Right ventricle myocardium inferior (tissue), 1 donor: ENCODE measurements at places on chromosomes 12 and 14.
A peak's percentile ranks its signal among the peaks of the same experiment; 100 is the strongest.

GRCh38 chr12:107515446-107515958 is 170.1 kb upstream of the PWP1 start:
- peak; percentile 62 for DNase-seq

- DNase-seq = no peak
These were observed 42.9 kb downstream of the WDR89 start for GRCh38 chr14:63598807-63599206.

DNA sequence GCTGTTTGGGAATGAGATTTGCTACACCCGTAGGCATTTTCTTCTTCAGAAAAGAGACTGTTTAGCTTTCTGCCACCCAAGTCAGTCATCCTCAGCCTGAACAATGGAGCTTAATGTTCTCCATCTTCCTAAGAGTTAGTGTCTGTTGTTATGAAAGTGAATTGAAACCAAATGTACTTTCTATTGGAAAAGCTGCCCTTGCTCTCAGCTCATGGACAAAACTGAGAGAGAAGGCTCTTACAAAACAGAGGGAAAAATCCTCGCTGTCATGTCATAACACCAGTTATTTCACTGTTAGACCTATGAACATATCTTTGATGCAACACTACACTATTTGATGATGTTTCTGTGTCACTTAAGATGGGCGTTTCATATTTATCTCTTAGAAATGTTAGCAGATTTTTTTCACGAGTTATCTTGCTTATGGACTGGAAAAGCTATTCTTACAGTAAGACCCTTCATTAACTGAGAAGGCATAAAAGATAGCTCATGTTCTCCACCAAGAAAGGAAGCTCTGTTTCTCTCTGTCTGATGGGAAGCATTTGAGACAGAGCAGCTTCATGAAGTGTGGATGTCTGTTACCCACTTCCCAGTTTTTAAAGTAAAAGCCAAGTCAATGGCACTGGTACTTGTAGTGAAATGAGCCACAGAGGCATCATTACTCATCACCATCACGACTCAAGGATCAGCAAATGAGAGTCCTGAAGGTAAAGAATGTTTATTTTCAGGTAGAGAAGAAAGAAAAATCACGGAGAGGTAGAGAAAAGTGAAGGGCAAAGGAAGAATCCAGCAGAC is 483.9 kb downstream of the ZFP36L1 start:
- no peak for DNase-seq

GRCh38 chr12:68815232-68815927 is 7.4 kb downstream of the MDM2 start:
- no peak for DNase-seq

DNA sequence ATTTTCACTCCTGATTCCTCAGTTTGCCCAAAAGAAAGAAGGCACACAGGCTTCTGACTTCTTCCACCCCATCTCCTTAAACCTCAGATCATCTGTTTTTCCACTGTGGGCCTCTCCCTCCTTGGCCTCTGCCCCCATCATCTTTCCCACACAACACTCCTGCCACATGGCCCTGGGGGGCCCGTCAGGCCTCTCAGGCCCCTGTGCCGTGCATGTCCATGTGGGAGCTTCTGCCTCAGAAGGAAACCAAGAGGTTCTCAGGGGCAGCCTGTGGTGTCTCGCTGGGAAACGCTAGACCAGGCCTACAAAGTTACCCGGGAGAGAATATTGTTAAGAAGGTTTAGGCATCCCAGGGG is 8.0 kb downstream of the KLHL33 start:
- peak; percentile 45 for DNase-seq

DNA sequence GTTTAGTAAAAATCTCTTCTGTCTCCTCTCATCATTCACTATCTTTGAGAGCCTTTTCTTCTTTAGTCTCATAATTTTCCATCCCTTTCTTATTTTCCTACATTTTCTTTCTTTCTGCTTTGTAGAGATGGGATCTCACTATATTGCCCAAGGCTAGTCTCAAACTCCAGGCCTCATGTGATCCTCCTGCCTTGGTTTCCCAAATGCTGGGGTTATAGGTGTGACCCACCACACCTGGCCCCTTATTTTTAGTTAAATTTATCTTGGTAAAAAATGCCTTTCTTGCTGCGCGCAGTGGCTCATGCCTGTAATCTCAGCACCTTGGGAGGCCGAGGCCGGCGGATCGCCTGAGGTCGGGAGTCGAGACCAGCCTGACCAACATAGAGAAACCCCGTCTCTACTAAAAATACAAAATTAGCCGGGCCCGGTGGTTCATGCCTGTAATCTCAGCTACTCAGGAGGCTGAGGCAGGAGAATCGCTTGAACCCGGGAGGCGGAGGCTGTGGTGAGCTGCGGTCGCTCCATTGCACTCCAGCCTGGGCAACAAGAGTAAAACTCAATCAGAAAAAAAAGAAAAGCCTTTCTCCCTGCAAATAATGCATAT is 996 bp downstream of the SLC2A3 start:
- DNase-seq = no peak

DNA sequence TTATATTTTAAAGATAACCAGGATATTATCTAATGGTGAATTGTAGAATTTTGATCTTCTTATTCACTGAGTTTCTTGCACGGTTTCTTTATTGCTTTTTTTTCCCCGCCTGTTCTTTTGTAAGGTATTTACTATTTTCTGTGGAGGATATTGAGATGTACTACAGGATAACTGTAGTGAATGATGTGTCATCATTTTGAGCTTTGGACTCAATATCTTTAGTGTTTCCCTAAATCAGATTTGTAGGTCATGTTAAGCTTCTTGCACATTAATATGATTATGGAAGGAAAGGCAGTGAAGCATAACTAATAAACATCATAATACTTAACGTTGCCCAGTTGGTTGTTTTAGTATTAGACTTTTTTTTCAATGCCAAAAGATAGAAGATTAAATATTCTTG is 81.4 kb downstream of the FBXO33 start:
- DNase-seq = no peak

- DNase-seq = no peak
These were observed 23.6 kb downstream of the PACS2 start for GRCh38 chr14:105337966-105338741.

DNA sequence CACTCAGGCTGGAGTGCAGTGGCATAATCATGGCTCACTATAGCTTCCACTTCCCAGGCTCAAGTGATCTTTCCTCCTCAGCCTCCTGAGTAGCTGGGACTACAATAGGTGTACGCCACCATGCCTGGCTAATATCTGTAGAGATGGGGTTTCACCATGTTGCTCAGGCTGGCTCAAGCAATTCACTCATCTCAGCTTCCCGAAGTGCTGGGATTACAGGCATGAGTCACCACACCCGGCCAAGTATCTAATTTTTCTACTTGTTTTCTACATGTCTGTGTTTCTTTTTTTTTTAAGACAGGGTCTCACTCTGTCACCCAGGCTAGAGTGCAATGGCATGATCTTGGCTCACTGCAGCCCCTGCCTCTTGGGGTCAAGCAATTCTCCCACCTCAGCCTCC is 119.7 kb upstream of the MED13L start:
- no peak for DNase-seq

- no peak for DNase-seq
These were observed 126.4 kb downstream of the DERA start for GRCh38 chr12:16037533-16037932.

- DNase-seq = no peak
These were observed 114.0 kb downstream of the DICER1 start for GRCh38 chr14:95043314-95043713.

DNA sequence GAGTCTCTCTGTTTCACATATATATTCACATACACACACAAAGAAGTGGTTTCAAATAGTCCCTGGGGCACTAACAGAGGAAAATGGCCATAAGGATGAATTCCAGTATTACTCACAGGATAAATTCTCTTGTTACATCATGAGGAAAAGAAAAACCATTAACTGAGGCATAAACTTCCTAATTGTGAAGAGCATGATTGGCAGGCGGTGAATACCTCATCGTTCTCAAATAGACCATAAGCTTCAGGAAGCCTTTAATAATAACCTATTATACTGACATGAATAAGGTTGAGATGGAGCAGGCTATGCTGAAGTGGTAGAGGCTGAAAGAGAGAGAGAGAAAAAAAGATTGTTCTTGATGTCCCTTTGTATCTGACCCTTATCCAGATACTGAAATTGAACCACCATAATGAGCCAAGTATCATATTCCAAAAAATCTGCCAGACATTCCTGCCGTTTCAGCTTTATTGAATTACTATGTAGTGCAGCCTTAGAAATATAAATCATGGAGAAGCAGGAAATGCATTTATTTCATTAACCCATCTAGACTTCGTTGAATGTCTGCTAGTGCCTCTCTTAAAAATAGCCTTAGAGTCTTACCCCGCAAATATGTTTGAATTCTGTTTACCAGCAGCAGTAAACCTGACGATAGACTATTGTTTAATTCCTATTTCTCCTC is 86.8 kb downstream of the NUAK1 start:
- DNase-seq = no peak

- no peak for DNase-seq
These were observed 28.5 kb downstream of the FAIM2 start for GRCh38 chr12:49875115-49875720.

DNA sequence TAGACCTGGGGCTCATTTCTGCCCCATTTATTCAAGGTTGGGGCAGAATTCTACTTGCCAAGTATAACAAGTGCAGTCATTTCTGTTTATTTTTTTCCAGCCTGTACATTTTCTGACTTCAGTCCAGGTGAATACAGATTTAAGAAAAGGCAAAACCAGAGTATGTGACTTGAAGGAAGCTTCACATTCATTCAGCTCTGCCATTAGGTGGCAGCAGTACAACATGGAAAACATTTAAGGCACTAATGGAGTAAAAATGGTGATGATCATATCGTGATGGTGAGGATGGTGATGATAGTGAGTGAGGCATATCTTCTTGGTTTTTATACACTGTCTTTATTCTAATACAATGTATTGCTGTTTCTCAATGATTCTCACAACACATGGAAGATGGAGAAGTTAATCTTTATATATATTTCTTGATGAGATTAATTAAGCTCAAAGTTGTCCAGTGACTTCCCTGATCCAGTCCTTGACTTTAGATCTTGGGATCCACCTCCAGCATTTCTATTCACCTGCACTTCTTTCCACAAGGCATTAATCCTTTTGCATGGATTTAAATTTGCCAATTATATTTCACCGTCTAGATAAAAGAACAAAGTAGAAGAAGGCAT is 176.7 kb upstream of the SEL1L start:
- no peak for DNase-seq

DNA sequence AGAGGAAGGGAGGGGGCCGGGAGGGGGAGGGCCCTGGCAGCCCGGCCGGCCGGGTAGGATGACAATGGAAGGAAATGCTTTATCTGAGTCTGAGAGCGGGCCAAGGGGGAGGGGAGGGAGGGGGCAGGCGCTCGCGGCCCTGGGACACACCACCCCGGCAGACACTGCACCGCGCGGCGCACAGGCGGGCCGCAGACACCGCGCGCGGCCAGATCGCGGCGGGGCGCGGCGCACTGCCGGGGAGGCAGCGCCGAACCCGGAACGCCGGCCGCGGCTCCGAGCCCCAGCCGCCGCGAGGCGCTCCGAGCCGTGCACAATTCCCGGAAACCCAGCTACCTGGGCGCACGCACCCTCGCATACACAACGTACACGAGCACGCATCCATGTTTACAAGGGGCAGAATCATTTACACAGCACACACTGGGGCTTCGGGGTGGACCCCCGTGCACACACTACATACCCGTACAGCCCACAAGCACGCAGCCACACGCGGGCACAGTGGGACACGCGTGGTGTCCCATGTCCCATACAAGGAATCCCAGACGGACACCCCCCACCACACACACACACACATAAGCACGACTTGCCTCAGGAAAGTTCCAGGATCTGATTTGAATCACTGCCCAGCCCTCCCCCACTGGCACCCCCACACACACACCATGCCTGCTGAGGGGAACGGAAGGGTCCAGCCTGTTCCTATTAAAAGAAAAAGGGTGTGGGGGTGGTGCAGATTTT is at the start of gene HDAC7:
Gene HDAC7 (minus strand): TSS at position 8 of the 735 bp plus-strand sequence. CDS start 118 bp downstream, outside the sequence.
- peak; percentile 94 for DNase-seq

DNA sequence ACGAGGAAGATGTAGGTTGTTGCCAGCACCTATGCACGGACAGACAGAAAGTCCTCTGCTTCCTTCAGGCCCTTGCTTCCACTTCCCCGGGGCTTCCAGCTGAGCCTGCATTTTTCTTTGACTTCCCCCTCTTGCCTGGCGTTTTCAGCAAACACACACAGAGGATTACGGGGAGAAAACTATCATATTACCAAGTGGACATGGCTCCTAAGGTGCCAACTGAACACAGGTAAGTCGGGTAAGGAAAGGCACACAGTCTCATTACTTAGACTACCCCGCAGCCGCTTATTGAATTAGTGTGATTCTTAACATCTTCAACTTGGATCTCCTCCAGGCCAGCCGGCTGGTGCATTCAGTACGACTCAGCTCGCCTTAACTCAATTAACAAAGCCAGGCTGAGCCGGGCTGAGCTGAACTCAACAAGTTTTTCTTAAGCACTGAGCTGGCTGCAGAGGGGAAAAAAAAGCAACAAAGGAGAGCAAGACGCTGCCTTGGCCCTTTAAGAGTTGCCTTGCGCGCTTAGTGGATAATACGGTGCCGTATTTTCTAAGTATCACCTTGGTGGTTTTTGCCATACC is 19.2 kb upstream of the MAP1LC3B2 start:
- DNase-seq = peak; percentile 83

- no peak for DNase-seq
These were observed 16.2 kb downstream of the ABHD4 start for GRCh38 chr14:22614240-22614799.

GRCh38 chr14:75769047-75769685 is 108.1 kb downstream of the TTLL5 start:
- DNase-seq = no peak

DNA sequence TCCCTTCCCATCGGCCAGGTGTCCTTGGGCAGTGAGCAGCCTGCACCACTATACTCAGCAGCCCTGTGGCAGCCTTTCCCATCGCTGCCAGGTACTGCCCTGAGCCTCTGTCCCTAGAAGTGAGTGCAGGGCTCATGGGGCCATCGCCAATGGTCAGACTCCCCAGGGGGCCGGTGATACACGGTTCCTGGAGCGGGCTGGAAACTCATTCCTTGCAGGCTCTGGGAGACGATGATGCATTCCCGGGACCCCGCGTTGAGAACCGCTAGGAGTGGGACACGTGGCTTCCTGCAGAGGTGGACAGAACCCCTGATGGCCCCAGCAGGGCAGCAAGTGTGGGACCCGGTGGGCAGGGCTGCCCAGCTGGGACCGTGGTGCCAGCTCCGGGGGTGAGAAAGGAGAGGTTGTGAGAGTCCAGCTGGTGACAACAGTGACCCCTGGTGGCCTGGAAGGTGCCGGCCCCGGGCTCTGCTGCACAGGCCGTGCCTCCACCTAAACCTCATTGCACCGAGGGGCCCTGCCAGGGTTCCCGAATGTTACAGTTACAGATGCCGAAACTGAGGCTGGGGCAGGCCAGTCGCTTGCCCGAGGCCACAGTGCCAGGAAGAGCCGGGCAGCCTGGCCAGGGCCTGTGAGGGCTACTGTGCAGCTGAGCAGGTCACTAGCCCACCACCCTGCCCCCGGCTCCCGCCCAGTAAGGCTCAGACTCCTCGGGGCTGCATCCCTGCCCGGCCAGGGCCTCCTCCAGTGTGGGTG is 33.8 kb downstream of the FBRSL1 start:
- peak; percentile 85 for DNase-seq

GRCh38 chr12:7601406-7601805 is 64.3 kb downstream of the APOBEC1 start:
- DNase-seq = no peak

GRCh38 chr14:74478996-74479635 is 14.0 kb downstream of the NPC2 start:
- no peak for DNase-seq
